ENCODE measurements at places on chromosomes 7 and 10.

DNA sequence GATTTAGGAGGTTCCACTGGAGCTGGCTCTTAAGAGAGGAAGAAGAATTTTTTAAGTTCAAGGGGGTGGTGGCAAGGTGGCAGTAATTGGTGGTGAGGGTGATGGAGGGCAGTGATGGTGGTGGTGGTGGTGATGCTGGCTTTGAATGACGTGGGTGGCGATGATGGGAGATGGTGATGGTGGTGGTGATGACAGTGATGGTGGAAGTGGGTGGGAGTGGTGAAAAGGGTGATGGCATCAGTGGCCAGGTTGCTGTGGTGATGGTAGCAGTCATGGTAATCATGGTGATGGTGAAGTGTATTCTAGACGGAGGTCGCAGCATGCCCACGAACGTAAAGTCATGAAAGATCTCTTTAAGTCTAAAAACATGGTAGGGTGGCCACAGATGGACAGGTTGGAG, 197.3 kb downstream of the PTEN start:
- no peak for DNase-seq

DNA sequence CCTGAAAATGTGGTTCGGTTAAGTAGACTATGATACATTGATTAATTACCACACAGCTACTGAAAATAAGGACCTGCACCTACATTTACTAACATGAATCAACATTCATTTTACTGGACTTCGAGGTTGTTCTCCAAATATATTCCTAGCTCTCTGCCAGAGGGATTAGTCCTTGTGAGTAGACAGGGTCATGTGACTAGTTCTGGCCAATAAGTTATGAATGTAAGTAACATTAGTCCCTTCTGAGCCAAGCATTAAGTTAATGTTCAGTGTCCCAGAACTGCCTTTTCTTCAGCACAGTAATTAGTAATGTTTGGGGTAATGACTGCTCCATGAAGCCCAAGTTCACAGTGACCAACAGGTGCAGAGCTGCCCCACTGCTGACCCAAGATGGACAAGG, 9.2 kb downstream of the ITIH5 start:
- DNase-seq = no peak

- no peak for DNase-seq
Measured at GRCh38 chr10:93090619-93091018, 16.9 kb downstream of the CYP26A1 start.

- DNase-seq = no peak
Measured at GRCh38 chr7:50335795-50336754, 31.6 kb downstream of the IKZF1 start.

DNA sequence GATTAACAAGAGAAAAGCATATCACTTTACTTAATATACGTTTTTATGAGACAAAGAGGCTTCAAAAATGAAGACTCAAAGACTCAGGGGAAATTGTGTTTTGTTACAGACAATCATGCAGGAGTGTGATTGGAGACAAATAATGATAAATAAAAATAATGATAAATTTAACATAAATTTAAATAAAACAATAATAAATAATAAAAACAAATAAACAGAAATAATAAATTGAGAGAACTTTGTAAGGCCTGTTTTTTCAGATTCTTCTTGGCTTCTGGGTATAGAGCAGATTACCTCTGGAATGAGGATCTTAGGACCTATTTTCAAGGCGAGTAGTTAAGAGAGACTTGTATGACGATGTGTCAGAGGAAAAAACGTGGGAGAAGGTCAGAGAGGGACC, 271.4 kb upstream of the POT1 start:
- DNase-seq = no peak

All from ecto neural progenitor cell (in vitro differentiated cells).